ENCODE measurements at places on chromosomes 1 and 21. TPM values are rescaled to one million over a fixed set of nuclear protein-coding genes. Genes with fewer than 3 reads are reported as not detected.
A peak's percentile ranks its signal among the peaks of the same experiment; 100 is the strongest.

Gene LCK
- total RNA-seq = 4.4 TPM

Gene CYP2J2
- total RNA-seq = 7.7 TPM

Gene IFNGR2
- 59.3 TPM for total RNA-seq

Gene CYP4X1
- total RNA-seq = 31.0 TPM

Gene PLD5
- total RNA-seq = 0.57 TPM

DNA sequence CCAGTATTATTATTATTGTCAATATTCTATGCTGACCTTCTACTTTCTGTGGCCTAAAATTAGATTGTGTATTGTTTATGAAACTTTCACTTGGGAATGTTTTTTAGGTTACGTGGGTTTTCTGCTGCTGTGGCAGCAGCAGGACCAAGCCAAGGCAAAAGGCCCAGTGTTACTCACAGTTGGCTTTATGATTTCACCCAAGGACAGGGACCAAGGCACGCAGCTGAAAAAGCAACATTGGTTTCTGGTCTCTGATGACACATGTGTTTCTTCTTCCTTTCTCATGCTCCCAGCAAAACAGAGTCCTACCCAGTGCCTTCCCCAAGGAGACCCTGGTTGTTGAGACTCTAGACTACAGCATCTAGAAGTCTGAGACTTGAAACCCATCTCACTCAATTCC lies 413.7 kb downstream of the SETD4 start:
- DNase-seq = no peak
- H3K4me1 ChIP-seq = no peaks in the 10 kb centered on the region
- H3K27ac ChIP-seq = no peak overlapping the region
- no peak overlapping the region for H3K4me3 ChIP-seq

- no peaks in the 10 kb centered on the region for H3K4me1 ChIP-seq
- no peaks in the 10 kb centered on the region for H3K27me3 ChIP-seq
- H3K27ac ChIP-seq = no peak overlapping the region
- H3K4me3 ChIP-seq = no peak overlapping the region
- no peak for DNase-seq
These were observed 79.5 kb downstream of the SMYD3 start for GRCh38 chr1:246427611-246428010.

GRCh38 chr1:214102907-214103306 lies 115.1 kb downstream of the PROX1 start:
- no peaks in the 10 kb centered on the region for H3K36me3 ChIP-seq
- H3K4me3 ChIP-seq = no peak overlapping the region
- H3K27ac ChIP-seq = no peak overlapping the region
- H3K27me3 ChIP-seq = no peaks in the 10 kb centered on the region

GRCh38 chr21:41557884-41558283 lies 49.9 kb upstream of the TMPRSS2 start:
- H3K27ac ChIP-seq = no peak overlapping the region
- no peak overlapping the region for H3K4me3 ChIP-seq
- no peaks in the 10 kb centered on the region for H3K36me3 ChIP-seq
- no peak for DNase-seq
- no peaks in the 10 kb centered on the region for H3K4me1 ChIP-seq

DNA sequence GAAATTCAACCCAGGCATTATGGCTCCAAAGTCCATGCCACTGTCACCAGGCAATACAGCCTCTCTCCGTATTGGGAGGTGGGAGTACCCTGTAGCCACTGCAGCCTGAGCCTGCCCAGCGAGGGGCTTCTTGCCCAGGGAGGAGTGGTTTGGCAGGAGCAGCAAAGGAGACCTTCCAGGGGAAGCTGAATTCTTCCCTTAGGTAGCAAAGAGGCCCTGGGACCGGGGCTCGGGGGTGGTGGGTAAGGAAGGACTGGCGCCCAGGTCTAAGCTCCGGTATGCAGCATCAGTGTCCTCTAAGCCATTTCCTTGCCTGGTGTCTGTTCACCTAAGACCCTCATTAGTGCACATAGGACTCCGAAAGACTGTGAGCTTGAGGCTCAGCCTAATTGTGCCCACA lies 17.0 kb downstream of the TNNT2 start:
- H3K4me3 ChIP-seq = no peak overlapping the region
- H3K36me3 ChIP-seq = no peaks in the 10 kb centered on the region
- no peaks in the 10 kb centered on the region for H3K27me3 ChIP-seq
- DNase-seq = no peak
- H3K27ac ChIP-seq = no peak overlapping the region

- H3K27me3 ChIP-seq = no peaks in the 10 kb centered on the region
- peak overlapping the region; percentile 79 for H3K27ac ChIP-seq
- H3K36me3 ChIP-seq = no peaks in the 10 kb centered on the region
- DNase-seq = no peak
These were observed 886 bp downstream of the ZMYM4 start for GRCh38 chr1:35269201-35269988.

DNA sequence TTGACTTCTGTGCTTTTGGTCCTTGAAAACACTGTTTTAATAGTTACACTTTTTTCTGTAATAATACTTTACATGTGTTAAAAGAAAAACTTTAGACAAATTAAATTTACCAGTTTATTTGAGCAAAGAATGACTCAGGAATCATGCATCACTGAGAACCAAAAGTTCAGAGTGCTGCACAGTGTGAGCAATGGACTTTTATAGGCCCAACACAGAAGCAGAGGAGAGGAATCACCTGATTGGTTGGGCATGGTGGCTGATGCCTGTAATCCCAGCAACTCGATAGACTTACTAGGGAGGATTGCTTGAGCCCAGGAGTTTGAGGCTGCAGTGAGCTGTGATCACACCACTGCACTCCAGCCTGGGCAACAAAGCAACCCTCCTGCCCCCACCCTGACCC lies 29.3 kb downstream of the ZNF648 start:
- H3K4me1 ChIP-seq = peaks cover 11% of the 10 kb centered on the region
- no peaks in the 10 kb centered on the region for H3K27me3 ChIP-seq
- no peak overlapping the region for H3K4me3 ChIP-seq

GRCh38 chr1:66925558-66925910 lies 744 bp downstream of the MIER1 start:
- DNase-seq = no peak
- peak overlapping the region; percentile 90 for H3K4me3 ChIP-seq
- H3K27ac ChIP-seq = peak overlapping the region; percentile 94

DNA sequence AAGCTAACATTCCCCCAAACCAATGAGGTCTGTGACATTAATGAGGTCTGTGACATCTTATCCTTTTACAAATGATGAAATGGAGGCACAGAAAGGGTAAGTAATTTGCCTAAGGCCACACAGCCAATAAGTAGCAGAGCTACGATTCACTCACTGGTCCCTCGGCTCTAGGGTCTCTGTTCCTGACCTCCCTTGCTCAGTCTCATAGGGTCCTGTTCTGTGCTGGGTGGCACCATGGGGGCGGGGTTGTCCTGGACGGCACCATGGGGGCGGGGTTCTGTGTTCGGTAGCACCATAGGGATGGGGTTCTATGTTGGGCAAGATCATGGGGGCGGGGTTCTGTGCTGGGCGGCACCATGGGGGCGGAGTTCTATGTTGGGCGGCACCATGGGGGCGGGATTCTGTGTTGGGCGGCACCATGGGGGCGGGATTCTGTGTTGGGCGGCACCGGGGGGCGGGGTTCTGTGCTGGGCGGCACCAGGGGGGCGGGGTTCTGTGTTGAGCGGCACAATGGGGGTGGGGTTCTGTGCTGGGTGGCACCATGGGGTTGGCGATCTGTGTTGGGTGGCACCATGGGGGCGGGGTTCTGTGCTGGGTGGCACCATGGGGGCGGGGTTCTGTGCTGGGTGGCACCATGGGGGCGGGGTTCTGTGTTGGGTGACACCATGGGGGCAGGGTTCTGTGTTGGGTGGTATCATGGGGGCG lies 55.6 kb downstream of the CLSTN1 start:
- no peak overlapping the region for H3K4me3 ChIP-seq
- DNase-seq = no peak
- H3K27ac ChIP-seq = no peak overlapping the region
- no peaks in the 10 kb centered on the region for H3K36me3 ChIP-seq
- no peaks in the 10 kb centered on the region for H3K27me3 ChIP-seq

- no peak overlapping the region for H3K27ac ChIP-seq
- no peak for DNase-seq
- no peaks in the 10 kb centered on the region for H3K27me3 ChIP-seq
These were observed 31.8 kb downstream of the PROK1 start for GRCh38 chr1:110482662-110483307.
